Right hindlimb (tissue), 1 donor: ENCODE measurements at places on chromosomes 12 and 14.

- DNase-seq, result no peak
Measured at GRCh38 chr12:96889273-96889933, 17.7 kb upstream of the NEDD1 start.

DNA sequence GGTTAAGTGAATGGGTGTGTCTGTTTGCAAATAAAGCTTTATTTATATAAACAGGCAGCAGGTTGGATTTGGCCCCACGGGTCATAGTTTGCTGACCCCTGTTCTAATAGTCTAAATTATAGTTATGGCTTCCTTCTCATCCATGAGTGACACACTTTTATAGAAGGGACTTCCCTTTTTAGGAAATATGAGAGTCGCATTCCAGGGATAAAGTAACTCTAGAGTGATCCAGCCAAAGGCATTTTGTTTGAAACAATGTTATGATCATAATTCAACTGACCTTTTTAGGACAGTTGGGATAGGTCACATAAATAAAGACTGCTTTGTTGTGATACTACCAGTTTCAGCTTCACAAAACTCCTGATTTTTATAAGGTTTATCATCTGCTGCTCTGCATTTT is 87.9 kb downstream of the ALX1 start:
- no peak for DNase-seq

DNA sequence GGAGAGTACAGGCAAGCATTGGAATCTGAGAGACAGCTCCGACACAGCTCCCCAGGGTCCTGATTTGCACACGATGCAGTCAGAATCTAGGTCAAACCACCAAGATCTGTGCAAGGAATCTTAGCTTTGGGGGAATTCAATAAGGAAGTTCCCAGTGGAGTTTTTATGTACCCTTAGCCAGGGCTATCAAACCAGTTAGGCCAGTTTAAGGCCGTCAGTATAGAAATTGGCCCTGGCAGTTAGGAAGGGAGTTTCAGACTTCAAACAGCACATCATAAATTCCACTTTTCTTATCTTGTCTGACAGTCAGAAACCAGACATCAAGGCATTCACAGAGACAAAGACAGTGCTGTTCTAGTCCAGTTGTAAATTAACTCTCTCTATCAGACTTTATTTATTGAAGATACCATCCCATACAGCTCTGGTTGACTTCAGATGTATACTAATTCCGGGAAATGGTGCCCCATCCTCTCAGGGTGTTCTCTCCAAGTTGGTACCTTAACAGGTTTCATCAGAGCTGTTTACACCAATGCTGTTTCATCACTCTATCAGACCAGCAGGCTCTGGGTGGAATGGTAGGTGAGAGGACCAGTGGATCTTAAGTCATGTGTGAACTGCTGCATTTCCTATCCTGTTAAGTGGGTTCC is 157.5 kb upstream of the ATF7IP start:
- DNase-seq, result no peak

GRCh38 chr12:105850103-105850968 is 288.4 kb downstream of the NUAK1 start:
- DNase-seq, result no peak

DNA sequence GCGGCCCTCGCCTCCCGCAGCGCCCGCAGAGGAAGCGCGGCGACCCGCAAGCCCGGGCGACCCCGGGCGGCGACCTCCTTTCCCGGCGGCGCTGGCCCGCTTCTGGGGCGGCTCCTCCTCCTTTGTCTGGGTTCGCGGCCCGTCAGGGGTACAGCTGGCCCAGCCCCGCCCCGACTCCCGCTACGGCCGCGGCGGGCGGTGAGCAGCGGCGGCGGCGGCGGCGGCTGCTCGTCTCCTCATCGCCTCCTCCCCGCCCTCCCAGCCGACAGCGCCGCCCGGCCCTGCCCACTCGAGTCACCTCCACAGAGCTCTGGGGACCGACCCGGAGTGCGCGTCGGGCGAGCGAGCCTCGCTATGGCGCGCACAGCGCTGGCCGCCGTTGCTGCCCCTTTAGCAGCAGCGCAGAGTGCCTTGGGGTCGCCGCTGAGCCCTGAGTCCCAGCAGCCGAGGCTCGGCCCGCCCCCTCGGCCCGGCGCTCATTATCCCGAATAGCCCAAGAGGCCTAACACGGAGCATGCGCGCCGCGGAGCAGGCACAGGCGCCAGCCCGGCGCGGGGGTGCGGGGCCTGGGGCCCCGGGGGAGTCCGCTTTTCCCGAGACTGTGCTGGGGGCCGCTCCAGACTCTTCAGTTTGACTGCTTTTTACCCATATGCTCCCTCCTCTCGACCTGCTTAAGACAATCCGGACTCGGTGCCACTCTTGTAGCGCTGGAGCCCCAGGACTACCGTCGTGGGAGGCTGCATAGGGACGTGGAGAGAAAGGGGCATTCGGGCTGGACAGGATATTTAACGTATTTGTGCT is at the start of gene SOS2:
Gene SOS2 (minus strand): TSS at position 104 of the 801 bp plus-strand sequence. CDS start 295 bp downstream, outside the sequence.
- peak; percentile 92 for DNase-seq

GRCh38 chr14:52755607-52756316 is 25.8 kb downstream of the STYX start:
- DNase-seq, result no peak

GRCh38 chr12:11651381-11651780 is 1.9 kb downstream of the ETV6 start:
- DNase-seq, result no peak

GRCh38 chr12:31860401-31860800 is 98.8 kb upstream of the RESF1 start:
- no peak for DNase-seq

GRCh38 chr14:91400696-91401095 is 16.9 kb downstream of the CCDC88C start:
- no peak for DNase-seq

- DNase-seq, result no peak
Measured at GRCh38 chr14:75626396-75626795, 34.3 kb downstream of the ERG28 start.

- no peak for DNase-seq
Measured at GRCh38 chr14:51805541-51805940, 54.9 kb upstream of the GNG2 start.

DNA sequence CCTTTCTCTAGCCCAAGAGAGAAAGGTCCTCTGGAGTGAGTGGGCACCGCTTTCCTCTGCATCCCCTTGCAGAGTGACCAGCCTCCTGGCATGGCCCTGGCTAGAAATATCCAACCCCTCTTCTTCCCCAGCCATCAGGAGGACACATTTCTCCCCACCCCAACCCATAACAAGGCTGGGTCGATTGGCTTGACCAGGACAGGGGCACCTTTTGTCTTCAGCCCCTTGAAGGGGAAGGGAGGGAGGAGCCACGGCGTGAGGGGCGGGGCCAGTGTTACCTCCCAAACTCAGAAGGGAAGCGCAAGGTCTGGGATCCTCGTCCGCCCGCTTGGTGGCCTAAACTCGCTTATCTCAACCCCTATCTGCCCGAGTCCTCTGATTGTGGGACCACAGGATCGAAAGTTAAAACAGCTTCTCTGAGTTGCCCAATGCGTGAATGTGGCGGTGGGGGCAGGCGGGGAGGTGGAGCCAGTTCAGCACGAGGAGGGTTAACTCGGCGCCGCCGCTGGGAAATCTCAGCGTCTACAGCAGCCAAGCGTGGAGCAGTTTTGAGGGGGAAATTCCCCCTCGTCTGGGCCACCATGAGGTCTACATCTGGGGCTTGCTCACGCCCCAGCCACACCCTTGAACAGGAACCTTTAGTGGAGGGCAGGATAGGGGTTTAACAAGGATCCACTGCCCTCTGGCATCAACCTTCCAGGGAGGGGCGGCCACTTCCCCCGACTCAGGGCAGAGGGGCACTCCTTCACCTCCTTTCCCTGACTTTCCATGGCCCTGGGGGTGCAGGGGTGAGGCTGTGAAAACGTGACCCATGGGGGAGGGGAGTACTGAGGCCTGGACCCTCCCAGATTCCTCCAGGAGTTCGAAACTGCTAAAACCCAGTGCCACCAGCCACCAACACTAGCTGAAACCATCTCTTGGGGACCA is 795 bp downstream of the STAT6 start:
- DNase-seq, result peak; percentile 66
